NCI-H524 treated with DMSO at 0.1 percent for 48 hours (cell line): ENCODE measurements at places on chromosomes 12 and 14.

DNA sequence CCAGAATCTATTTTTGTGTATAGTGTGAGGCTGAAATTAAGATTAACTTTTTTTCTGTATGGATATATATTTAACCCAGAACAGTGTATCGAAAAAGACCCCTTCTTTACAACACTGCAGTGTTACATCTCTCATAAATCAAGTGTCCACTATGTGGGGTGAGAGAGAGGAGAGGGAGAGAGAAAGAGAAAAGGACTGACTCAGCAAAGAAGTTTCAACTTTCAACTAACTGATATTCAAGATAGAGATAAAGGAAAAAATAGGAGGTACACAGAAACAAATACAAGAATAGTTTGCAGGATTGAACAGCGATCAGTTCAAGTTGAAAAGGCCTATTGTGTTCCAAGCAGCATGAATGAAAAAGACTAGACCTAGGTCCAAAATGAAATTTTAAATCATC is 126.7 kb upstream of the NEDD1 start:
- no peak for DNase-seq

DNA sequence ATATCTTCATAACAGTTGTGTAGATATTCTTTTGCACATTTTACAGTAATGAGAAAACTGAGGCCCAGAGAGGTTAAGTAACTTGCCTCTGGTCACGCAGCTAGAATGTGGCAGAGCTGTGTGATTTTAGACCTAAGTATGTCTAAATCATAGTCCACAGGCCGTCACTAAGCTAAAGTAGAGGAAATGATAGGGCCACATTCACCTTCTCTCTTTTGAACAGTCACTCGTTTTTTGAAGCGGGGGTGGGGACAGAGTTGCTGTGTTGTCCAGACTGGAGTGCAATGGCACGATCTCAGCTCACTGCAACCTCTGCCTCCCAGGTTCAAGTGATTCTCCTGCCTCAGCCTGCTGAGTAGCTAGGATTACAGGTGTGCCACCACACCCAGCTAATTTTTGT is 68.5 kb downstream of the RASSF3 start:
- DNase-seq = no peak

- DNase-seq = no peak
These were observed 219.0 kb downstream of the NTF3 start for GRCh38 chr12:5650829-5651461.

DNA sequence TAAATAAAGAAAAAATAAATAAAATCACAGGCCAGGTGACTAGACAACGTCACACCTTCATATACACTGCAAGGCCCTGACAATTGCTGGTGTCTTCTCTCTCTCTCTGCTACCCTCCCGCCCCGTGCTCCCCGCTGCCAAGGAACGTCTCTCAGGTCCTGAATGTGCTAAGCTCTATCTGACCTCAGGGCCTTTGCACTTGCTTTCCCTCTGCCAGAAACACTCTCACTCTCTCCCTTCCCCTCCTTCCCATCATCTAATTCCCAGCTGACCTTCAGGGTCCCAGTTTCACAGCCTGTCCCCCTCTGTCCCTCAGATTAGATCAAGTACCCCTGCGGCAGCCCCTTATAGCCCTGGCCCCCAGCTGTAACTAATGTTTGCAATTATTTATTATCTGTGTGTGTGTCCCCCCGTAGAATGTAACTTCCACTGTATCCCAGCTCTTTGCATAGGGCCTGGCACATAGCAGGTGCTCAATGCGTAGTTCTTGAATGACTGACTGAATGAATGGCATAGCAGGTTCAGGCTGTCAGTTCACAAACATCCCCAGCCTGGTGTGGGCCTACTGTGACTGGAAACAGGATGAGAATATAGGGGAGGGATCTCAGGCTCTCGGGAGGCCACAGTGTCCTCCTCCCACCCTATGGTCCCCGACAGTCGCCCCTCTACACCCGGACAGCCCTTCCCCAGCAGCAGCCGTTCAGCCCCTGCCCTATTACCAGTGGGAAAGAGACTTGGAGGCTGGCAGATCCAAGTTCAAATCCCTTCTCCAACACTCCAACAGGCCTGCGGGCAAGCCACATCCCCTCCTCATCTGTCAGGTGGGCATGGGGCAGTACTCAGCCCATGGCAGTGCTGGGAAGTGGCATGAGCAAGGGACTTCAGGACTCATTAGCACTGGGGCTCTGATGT is 6.6 kb downstream of the BEGAIN start:
- no peak for DNase-seq

DNA sequence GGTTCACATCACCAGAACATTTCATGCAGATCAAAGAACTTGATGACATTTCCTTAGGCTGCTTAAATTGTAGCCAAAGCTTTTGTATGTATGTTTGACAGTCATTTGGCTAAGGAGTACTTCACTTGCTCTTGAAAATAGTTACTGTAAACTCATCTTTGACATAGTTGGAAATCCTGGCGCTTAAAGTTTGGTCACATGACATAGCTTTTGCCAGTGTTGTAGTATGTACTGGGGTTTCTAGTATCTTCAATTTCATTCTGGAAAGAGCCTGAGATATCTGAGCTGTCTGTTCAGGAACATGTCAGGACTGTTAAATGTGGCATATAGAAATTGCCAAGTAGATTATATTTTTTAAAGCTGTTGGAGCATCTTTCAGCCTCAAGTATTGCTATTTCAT is 55.7 kb downstream of the WDR20 start:
- DNase-seq = no peak
